ENCODE measurements at places on chromosomes 1 and 21.

DNA sequence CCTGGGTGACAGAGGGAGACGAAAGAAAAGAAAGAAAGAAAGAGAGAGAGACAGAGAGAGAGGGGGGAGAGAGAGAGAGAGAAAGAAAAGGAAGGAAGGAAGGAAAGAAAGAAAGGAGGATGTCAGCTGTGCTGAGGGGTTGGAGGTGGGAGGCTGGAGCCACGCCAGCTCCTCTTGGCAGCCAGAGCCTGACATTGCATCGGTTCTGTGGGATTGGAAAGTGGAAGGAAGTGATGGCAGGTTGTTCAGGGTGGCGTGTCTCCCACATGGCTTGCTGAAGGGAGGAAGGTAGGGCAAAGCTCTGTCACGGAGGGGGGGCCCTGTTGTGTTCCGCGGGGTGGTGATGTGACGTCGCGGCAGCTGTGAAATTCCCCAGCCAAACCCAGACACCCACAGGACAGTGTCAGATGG, 30.7 kb downstream of the EIF2D start:
- no peak for DNase-seq

- DNase-seq: no peak
Measured at GRCh38 chr1:153565529-153566374, at the start of gene S100A2. TSS of gene S100A2 (minus strand) at chr1:153565844. CDS start at chr1:153563877, 1,967 bp downstream.

GRCh38 chr1:182459949-182460348, 10.0 kb downstream of the RGSL1 start:
- DNase-seq: no peak

DNA sequence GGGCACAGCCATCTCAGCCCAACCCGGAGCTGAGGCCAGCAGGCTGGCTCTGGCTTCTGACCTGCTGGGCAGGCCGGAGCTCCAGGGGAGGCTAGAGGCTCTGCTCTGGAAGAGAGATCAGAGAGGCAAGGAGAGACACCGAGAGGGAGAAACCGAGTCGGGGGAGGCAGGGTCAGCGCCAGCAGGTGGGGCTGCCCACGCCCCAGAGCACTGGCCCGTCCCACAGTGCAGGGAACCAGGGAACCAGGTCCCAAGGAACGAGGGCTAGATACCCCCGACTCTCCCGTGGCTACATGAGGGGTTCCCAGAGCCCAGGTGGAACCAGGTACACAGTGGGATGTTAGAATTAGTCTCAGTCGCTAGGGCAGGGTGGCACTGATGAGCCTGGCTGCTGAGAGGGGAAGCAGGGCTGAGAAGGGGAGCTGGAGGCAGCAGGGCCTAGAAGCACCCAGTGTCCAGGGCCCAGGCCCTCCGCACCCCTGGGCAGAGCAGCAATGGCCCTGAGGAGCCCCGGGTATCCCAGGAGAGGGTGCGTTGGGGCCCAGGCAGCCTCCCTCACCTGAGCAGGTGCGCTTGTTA, 2.1 kb downstream of the MASP2 start:
- DNase-seq: no peak

DNA sequence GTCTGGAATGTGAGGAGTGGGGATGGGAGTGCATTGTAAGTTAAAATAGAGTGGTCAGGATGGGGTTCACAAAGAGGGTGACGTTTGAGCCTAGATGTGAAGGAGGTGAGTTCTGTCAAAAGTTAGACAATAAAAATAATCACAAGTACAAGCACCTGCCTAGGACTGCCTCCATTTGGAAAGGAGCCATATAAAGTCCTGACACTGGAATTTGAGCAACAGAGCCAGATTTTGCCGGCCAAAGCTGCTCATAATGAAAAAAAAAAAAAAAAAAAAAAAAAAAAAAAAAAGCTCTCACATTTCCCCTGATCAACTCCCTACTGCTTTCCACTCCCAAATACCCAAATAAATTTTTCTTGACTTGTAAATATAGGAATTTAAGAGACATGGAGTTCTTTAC, 4.1 kb downstream of the PALMD start:
- peak; percentile 26 for DNase-seq

Measured in NCI-H1105 (cell line).